Umbilical cord (tissue), 2 donors: ENCODE measurements at places on chromosomes 4 and X. TPM values are rescaled to one million over a fixed set of nuclear protein-coding genes. Genes with fewer than 3 reads are reported as not detected.

GRCh38 chrX:129540722-129541184 lies 694 bp downstream of the OCRL start:
- no peak for DNase-seq

DNA sequence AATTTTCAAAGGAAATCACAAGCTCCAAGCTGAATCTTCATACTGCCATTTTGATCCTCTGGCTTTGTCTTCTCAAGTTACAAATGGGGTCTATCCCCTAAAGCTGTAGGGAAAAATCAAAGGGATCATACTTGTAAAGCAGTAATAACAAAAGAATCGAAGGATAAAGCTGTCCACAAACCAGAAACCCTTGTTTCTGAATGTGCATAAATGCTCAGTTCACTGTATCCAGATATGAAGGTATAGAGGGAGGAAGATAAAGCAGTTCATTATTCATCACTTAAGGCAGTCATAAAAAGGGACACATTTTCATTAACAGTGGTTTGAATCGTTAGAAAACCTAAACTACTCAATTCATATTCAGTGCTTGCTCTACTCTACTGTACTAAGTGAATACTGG lies 33.2 kb upstream of the RPS6KA6 start:
- no peak for DNase-seq

BMP3 gene
- total RNA-seq = 3.1 TPM

GRCh38 chr4:104860238-104861123 lies 286.2 kb upstream of the TET2 start:
- peak; percentile 79 for DNase-seq

DNA sequence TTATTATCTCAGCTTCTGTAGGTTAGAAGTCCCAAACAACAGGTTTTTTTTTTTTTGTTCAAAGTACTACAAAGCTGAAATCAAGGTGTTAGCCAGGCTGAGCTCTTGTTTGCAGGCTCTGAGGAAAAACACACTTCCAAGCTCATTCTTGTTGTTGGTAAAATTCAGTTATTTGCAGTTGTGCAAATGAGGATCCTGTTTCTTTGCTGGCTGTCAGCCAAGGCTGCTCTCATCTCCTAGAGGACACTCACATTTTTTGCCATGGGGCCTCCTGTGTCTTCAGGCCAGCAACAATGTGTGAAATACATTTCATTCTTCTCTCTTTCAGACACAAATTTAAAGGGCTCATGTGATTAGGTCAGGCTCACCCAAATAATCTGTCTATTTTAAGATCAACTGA lies 60.3 kb upstream of the HSD17B10 start:
- peak; percentile 42 for DNase-seq

ARMCX2 gene
- 96.3 TPM for total RNA-seq

DNA sequence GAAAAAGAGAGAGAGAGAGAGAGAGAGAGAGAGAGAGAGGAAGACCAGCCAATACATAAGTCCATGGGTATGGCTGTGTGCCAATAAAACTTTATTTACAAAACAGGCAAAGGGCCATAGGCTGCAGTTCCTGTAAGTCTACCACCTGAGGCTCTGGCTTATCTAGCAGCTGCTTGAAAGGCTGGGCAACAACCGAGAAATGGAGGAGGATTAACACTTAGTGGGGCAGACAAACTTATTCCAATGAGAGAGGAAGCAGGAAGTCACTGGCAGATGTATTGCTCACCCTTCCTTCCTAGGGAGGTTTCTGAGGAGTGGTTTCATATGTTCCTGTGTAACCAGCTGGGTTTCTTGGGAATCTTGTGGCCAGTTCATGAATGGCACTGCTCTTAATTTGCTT lies 4.7 kb upstream of the GPR143 start:
- no peak for DNase-seq

DNA sequence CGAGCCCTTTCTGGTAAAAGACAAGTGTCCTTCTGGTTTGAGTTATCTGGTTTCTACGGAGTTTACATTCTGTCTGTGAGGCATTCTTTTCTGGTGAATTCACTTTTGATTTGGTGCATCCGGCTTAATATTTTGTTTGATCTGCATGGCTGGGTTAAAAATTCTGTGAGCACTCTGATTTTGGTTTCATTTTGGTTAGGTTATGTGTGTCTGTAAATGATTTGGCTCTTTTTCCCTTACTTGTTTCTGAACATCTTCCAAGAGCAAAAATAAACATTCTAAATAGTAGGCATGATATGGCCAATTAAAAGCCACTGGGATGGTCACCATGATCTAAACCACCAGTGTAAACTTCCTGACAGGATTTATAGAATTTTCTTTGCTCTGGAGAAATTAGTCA lies 85.7 kb upstream of the PTPN13 start:
- DNase-seq = no peak

- DNase-seq = no peak
Measured at GRCh38 chr4:133574248-133574647, 425.2 kb downstream of the PCDH10 start.

- DNase-seq = peak; percentile 12
Measured at GRCh38 chrX:79080141-79080540, 64.3 kb upstream of the GPR174 start.

DNA sequence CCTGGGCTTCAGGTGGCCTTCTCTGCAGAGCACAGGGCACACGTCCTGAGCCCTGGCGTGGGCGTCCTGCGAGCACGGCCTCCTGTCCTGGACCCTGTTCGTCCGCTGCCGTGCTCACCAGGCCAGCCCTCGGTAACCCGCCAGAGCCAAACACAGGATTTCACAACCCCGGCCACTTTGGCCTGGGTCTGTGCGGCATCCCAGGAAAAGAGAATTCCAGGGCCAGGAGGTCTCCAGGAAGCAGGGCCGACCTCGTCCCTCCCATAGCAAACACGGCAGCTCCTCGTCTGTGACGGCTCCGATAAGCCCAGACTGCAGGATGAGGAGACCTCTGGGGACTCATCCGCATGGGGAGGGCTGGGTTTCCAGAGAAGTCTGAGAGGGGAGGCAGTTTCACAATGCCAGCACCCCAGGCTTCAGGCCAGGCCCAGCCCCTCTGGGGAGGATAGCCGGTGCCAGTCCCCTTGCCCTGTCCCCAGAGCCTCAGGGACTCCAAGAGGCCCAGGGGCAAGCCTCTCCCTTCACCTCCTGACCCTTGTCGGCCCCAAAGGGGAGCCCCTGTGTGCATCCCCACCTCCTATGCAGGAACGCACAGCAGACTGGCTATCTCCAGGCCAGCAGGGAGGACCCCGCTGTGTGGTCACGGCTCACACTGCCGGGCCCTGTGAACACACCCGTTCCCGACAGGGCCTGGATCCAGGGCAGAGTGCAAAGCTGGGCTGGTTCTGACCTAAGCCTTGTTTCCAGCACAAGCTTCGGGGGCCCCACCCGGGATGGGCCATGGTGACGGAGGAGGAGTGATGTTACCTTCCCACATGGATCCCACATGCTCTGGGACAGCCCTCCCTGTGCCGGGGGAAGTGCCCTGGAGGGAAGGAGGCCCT lies 22.3 kb upstream of the HTRA3 start:
- DNase-seq = peak; percentile 59

DNA sequence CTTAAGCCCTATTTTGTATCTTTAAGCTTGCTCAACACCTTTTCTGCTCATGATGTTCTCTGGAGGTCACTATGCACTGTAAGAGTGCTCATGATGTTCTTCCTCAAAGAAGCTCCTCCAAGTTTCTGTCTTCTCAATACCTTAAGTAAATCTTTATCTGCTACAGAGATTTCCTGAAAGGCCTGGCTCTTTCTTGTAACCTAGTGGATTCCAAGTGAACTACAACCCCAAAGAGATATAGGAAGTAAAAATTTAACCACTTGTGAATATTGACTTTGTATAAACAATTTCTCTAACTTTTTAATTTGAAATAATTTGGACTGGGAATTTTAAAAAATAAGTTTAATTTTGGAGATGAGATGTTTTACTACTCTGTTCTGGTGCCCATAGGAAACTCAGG lies 39.3 kb upstream of the XK start:
- no peak for DNase-seq

DNA sequence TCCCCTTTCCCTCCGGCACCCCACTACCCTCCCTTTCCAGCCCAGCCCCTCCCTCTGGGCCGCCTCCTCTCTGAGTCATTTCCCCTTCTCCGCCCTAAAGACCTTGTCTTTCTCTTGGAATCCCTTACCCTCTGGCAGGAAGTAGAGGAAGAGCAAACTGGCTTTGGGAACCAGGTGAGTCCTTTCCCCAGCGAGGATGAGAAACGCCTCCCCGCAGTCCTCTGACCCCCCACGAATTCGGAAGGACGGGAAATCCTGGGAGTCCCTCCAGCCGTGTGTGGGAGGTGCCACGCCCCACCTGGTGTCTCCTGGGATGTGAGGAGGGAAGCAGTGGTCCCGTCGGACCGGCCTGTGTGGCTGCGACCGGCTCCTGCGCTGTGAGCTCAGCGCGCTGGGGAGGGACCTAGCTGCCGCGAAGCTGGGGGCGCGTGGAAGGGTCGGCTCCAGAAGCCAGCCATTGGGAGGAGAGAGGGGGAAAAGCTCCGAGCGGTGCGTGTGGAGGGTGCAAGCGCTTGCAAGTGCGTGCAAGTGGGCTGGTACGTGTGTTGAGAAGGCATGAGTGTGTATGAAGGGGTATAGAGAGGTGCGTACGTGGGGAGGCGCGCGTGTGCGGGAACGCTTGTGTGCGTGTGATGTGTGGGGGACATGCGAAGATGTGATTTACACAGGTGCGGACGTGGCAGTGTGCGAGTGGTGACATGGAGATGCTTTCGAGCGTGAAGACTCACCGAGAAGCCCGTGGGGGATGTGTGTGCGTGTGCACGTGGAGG lies 46.3 kb downstream of the TEX13B start:
- no peak for DNase-seq

DNA sequence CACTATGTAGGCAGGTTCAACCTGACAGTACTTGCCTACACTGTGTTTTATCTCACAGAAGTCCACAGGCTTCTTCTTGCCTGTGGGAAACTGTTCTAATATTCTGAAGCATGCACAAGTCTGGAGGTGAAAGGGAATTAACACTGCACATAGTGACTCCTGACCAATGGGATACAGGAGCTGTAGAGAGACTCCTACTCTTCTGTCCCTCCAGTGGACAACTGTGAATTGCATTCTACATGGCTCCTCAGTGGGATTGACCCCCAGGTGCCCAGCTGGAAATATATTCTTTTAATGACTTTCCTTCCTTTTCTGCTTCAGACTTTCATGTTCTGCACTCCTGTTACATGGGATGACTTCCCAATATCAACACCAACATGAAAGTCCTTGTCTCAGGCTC lies 8.2 kb upstream of the YIPF6 start:
- peak; percentile 4 for DNase-seq

- DNase-seq = no peak
Measured at GRCh38 chr4:46316215-46316614, 73.7 kb downstream of the GABRA2 start.

DNA sequence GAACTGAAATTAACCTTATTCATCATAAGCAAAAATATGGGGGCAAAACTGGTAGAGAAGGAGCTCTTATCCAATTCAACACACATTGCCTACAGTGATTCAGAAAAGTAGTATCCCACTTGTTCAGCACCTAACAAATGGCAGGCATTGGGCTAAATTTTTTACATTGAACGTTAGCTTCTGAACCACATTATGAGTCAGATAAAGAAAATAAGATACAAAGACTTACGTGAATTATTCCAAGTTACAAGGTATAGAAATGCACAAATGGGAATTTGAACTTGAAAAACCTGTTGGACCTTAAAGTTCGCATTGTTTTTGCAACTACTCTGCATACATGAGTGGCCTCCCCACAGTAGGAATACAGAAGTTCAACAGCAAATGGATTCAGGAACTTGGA lies 210.6 kb downstream of the LDB2 start:
- DNase-seq = no peak

OTUD6A gene
- not detected for total RNA-seq

GRCh38 chr4:96102541-96103026 lies 262.7 kb downstream of the PDHA2 start:
- peak; percentile 5 for DNase-seq

SOX3 gene
- not detected for total RNA-seq

KLF8 gene
- 7.2 TPM for total RNA-seq

TACR3 gene
- total RNA-seq = 1.9 TPM

DNA sequence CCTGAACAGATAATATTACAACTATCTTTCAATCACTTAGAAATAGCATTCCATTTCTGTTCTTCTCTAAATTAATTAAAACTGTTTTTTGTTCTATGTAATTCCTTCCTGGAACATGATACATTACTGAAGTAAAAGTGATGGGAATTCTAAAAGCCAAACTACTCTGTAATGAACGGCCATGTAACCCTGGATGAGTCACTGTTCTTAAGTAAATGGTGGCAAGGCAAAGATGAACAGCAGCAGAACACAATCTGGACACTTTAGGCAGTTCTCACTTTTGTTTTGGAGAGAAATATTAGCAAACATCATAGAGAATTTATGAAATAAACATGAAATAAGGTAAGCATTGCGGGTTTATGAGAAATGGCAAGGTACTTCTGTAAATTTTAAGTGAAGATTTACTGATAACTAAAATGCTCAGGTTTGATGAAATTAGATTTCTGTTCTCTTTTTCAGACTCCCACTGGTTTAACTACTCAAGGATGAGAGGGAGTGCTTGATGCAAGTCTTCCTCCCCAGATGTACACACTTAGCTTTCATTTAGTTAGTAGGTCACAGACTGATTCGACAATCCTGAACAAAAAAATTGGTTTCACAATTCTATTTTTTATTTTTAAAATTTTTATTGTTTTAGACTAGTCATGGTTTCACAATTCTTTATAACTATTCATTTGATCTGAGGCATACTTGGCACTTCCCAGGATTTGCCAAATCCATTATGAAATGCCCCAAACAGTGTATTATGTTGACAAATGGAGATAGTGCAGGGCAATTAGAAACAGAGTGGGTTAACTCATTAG lies 964 bp upstream of the GPR82 start:
- no peak for DNase-seq

SPP1 gene
- 1,479 TPM for total RNA-seq
